ENCODE measurements at places on chromosomes 3 and 15.

DNA sequence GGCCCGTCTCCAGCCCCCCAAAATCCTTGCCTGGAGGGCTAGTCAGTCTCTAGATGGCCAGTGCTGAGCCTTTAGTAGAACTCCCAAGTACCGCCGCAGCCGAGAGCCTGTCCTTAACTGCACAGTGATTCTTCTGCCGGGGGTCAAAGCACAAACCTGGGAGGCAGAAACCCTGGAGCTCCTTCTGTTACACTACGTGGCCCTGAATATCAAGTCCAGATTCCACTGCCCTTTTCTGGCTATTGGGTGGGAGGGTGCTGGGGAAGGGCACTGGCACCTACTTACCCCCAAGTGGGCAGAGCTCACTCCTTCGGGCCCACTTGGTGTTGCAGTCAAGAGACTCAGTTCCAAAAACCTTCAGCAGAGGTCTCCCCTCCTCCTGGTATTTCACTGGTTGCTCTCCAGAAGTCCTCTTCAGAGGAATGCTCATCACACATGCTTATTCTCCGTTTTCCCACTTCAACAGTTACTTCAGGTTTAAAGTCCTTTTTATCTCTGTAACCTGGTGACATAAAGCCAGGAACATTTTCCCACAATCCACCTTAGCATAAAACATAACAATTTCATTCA, 10.8 kb downstream of the PDHB start:
- DNase-seq, result no peak

- no peak for DNase-seq
Measured at GRCh38 chr3:29322586-29322985, 41.7 kb downstream of the RBMS3 start.

DNA sequence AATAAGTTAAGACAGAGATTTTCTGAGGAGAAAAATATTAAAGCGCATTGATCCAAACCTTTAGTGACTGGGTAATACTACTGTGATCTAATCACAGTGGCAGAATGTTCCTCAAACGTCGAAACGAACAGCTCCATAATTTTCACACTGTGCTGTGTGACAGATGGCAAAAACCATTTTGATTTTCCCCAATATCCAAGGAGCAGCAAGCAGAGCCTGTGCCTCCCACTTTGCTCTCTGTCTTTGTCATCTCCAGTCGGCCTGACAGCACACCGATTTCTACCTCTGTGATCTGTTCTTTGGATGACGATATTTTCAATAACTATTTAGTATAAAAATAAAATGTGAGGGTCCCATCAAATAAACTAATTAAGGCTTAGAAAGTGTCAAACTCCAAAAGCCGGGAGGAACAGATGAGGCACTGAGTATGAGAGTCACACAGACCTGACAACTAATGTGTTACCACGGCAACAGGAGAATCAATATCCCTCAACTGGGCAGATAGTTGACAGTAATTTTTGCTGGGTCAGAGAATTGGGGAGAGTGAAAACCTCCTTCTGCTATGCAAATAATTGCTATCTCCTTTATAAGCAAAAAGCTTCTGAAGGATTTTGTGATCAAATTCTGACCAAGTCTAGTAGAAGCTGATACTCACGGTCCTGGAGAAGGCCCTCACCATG, 489.1 kb upstream of the CFAP20DC start:
- no peak for DNase-seq

DNA sequence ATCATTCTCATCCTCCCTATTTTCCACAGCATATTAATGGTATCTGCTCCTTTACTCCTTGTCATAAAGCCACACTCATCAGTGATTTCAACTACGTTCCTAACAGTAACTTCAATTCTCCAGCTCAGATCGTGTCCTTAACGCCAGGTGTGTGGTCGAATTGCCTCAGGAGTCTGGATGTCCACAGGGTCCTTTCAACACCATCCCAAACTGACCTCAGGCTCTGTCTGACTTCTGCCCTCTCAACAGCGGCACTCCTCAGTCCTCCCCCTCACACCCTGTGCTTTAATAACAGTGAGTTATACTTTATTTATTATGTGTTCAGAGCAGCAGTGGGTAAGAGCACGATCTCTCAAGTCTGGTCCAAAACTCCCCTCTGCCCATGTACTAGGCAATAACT, 42.4 kb downstream of the ST3GAL6 start:
- no peak for DNase-seq

GRCh38 chr3:25783661-25784512, 644 bp upstream of the NGLY1 start:
- peak; percentile 67 for DNase-seq

DNA sequence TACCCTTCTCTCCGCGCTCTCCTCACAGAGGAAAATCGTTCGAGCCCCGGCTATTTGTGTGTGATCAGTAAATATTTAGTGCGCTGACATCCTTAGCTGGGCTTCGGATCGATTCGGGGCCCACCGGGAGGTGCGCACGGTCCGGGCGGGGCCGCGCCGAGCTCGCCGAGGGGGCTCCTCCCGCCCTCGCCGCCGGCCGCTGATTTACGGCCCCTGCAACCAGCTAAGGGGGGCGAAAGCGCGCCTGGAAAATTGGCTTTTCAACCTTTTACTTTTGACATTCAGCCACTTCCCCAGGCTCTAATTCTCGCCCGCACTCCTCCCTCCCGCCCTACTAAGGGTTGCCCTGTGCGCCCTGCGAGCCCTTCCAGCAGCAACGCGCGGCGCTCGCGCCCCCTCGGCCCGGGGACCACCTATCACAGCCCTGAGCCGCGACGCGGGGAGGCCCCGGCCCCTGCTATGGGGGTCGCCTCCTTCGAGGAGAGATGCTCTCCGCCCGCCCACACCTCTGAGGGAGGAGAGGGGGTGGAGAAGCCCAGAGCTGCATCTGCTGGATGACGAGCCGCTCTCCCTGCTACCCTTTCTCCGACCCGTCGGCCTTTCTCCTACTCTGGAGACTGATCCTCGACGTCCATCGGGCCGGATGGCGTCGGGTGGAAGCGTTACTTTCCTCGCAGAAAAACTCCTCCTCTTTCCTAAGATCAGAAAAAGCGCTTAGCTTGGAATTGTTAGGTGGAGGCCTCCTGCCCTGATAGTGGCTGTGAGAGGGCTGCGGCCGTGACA, 7.8 kb upstream of the NR2F2 start:
- no peak for DNase-seq

GRCh38 chr15:92904722-92905571, 4.8 kb downstream of the CHD2 start:
- DNase-seq, result peak; percentile 29

GRCh38 chr3:148006508-148006907, 597.3 kb downstream of the ZIC1 start:
- no peak for DNase-seq

- no peak for DNase-seq
Measured at GRCh38 chr15:38809621-38810020, 245.0 kb upstream of the RASGRP1 start.

- no peak for DNase-seq
Measured at GRCh38 chr3:72163809-72164634, 379.1 kb upstream of the PROK2 start.

DNA sequence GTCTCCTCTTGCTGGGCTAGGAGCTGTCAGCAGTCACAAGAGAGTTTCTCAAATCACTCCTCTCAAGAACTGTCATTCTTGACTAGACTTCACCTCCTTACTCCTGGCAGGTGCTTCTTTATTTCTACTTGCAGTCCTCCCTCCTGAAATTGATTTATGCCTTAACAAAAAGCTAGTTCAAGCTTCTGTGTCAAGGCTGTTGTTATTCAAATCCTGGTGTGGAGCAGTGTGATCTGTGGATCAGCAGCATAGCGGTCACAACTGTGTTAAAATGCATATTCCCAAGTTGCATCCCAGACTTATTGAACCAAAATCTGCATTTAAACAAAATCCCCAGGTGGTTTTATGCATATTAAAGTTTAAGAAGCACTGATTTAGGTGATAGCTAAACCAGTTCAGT, 120.7 kb upstream of the MRPL3 start:
- no peak for DNase-seq

GRCh38 chr15:51144021-51144532, 49.4 kb upstream of the TNFAIP8L3 start:
- peak; percentile 44 for DNase-seq

DNA sequence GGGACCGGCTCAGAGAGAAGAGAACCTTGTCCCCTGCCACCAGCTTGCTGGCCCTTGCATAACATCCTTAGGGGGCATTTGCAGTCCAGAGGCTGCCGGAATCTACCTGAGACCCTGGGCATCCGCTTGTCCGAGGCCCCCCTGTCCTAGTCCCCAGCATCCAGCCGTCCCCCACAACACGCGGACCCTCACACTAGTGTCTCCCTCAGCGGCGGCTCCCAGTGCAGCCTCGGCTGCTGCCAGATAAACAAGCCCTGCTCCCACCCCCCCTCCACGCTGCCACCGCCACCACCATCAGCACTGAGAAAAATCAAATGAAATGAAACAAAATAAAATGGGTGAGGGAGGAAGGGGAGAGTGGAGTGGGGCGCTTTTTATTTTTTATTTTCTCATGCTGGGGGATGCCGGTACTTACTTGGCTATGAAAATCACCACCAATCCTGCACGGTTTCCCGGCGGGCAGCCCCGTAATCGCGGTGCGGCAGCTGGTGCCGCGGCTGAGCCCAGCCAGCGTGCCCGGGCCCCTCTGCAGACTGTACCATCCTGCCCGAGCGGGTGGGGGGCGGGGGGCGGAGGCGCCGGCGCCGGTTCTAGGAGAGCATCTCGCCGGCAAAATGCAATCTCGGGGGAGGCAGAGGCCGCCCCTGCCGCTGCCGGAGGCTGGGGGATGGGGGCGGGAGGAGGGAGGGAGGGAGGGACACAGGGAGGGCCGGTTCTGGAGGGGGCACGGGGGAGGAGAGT, at the start of gene ATP2B2:
Gene ATP2B2, minus strand, starts transcription at position 537 of the 741 bp plus-strand sequence. CDS start 56,043 bp downstream, outside the sequence.
- no peak for DNase-seq

DNA sequence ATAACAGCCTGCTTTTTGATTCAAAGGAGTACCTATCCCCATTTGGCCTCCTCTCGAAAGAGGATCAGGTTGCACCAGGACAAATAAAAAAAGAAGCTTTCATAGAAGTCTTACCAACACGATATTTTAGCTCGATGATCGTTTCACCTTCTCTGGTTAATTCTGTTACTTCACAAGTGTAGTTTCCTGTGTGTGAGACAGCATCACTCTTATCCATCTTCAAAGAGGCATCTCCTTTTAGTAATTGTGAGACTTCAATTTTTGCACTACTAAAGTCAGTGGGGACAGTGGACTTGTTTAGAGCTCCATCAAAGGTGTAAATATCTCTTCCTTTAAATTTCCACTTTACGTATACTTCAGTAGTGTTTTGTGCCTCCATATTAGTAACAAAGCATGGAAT, 11.0 kb downstream of the CD47 start:
- DNase-seq, result no peak

GRCh38 chr3:151439652-151440125, 21.2 kb downstream of the IGSF10 start:
- DNase-seq, result peak; percentile 42

- no peak for DNase-seq
Measured at GRCh38 chr3:134376385-134376765, 2.1 kb upstream of the AMOTL2 start.

- DNase-seq, result no peak
Measured at GRCh38 chr3:143700431-143700975, 147.8 kb downstream of the SLC9A9 start.

DNA sequence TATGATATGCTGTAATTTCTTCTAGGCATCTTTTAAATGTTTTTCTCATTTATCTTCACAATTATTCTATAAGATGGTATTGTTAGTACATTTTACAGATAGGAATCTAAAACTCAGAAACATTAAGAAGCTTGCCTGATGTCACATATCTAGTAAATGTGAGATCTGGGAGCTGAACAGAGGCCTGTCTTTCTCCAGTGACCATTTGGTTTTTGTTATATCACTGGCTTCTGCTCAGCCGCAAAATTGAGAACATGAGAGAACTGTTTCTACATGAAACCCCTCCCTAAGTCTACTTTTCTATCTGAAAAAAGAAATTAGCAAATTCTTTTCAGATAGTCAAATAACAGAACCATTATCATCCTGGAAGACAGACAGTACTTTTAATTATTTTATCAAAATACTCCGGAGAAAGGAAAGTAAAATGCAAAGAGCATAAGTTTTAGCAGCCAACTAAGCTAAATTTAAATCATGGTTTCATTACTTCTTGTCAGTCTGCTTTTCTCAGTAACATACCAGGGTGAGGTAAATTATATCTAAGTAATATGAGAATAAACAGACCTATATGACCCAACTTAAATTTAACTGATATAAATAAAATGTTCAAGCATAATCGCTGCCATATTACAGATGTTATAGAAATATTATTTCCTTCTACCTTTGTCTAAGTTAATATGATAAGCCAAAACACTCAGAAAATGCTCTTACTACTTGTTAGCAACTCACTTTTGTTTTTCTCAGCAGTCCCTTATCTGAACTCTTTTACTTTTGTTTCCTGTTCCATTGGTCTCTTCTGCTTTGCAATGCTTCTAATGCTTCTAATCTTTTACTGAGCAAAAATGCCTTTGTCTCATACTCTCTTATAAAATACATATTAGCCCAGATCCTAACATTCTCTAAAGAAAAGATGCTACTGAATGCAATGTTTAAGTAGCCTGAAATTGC, 68.0 kb upstream of the MBNL1 start:
- DNase-seq, result no peak

DNA sequence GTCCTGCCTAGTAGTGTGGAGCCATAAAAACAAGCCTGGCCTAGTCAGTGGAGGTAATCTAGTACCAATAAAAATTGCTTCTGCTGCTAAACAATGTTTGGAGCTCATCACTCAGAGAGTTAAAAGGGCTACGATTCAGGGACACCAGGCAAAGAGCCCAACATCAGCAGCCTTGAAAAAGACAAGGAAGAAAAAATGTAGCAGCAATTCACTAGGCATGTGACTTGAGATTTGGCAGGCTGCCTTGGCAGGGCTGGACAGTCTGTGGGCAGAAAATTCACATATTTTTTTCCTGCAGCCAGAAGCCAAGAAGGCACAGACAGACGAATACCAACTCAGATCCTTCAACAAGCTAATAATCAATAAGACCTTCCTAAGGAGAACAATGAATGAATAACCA, 47.2 kb downstream of the IGSF11 start:
- no peak for DNase-seq

- no peak for DNase-seq
Measured at GRCh38 chr3:142244056-142244455, 18.7 kb upstream of the GK5 start.

DNA sequence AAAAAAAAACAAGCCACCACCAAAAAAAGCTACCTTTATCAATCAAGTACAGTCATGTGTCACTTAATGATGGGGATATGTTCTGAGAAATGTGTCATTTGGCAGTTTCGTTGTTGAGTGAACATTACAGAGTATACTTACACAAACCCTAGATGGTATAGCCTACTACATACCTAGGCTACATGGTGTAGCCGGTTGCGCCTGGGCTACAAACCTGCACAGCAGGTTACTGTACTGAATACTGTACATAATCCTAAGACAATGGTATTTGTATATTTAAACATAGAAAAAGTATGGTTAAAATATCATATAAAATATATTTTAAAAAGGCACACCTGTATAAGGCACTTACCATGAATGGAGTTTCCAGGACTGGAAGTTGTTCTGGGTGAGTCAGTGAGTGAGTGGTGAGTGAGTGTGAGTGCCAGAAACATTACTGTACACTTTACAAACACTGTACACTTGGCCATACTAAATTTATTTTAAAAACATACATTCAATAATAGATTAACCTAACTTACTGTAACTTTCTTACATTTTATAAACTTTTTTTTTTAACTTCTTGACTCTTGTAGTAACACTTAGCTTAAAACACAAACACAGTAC, 25.9 kb upstream of the JMJD7 start:
- no peak for DNase-seq
